ENCODE measurements at places on chromosomes 12 and 14.

DNA sequence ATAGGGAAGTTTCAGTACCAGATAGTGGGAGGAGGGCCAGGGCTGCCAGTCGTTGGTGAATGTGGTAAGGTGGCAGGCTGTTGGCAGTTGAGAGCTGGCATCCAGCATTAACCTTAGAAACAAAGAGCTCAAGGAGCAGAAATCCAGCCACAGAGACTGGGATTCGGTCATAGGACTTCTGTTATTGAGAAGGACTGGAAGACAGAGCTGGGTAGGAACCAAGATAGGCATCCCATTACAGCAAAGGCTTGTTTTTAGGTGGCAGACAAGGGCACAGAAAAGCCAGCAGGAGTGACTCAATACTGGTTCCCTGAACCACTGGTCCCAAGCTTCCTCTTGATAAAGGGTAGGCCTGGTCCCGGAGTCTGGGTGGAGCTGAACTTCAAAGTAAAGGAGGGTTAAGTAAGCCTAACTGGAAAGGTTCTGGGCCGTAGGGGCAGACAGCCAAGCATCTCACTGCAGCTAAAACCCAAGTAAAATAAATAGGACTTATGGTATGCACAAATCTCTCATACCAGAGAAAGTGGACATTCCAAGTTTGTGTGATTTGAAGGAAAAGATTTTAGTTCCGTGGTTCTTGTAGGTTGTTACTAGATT lies 147.9 kb downstream of the ETV6 start:
- peak; percentile 80 for DNase-seq

DNA sequence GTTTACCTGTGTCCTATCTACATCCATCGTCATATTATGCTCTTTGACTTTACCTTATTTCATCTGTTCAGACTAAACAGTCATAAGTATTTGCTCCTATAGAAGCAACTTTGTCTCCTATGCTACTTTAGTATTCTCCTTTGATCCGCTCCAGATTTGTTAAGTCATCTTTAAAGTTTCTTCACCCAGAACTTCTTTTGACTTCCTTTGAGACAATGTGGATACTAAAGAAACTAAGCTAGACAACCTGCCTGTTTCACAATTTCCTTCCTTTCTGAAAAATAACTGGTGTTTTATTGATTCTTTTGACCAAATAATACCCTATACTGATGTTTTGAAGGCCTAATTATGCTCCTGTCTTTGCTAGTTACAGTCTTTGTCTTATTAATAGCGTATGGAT lies 30.0 kb upstream of the LRRK2 start:
- no peak for DNase-seq

DNA sequence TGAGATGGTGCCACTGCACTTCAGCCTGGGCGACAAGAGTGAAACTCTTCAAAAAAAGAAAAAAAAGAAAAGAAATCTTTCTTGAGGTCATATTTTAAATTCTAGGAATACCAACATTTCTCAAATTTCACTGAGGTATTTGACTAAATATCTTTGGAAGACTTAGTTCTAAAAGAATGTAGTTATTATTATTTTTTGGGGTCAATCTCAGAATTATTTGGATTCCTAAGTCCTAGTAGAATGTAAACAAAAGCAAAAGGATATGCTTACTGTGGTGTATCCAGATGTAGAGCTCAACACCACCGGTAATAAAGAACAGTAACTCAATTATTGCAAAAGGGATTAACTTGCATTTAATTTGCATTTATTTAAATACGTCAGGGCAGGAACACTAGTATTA lies 25.0 kb downstream of the PRICKLE1 start:
- DNase-seq, result peak; percentile 31

- DNase-seq, result no peak
Observed at GRCh38 chr14:68041876-68042354, 222.3 kb downstream of the RAD51B start.

GRCh38 chr12:125674554-125675338 lies 609.5 kb downstream of the AACS start:
- no peak for DNase-seq

DNA sequence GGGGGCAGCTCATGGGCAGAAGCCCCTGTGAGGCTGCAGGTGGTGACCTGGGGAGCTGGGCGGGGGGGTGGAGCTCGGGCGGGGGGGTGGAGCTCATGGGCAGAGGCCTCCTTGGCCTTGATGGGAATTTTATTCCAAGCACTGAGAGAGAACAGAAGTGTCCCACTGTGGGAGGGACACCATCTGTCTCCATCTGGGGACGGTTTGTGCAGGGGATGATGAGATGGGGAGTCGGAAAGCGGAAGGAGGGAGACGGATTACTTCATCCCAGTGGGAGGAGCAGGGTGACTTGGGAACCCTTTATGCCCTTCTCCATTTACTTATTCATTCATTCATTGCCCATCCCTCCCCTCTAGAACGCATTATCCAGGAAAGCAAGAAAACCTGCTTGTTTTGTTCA lies 304.7 kb downstream of the ADGRD1 start:
- DNase-seq, result no peak

DNA sequence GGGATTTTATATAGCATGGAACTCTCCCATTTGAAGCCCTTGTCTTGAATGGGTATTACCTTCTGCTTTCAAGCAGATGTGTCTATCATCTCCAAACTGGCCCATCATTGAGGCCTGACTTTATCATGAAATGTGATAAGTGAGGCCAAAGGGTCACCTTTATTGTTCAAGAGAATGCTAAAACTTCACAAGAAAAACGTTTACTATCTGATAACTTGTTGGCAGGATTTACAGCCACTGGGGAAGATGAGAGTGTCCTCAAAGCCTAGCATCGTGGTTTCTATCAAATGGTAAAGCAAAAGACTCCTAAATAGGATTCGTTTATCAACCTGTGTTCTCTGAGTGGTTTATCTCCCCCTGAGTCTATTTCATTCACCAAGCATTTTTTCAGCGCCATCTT lies 62.0 kb upstream of the CLMN start:
- DNase-seq, result no peak

DNA sequence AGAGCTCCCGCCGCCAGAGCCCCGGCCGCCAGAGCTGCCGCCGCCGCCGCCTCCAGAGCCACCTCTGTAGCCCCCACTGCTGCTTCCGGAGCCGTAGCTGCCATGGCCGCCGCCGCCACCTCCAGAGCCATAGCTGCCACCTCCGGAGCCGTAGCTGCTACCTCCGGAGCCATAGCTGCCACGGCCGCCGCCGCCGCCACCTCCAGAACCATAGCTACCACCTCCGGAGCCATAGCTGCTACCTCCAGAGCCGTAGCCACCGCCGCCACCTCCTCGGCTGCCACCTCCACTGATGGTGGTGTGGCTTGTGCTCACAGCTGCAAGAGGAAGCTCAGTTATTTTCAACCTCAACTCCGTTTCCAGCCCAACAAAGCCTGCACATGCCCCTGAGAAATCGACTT lies 4.9 kb downstream of the KRT1 start:
- DNase-seq, result no peak

DNA sequence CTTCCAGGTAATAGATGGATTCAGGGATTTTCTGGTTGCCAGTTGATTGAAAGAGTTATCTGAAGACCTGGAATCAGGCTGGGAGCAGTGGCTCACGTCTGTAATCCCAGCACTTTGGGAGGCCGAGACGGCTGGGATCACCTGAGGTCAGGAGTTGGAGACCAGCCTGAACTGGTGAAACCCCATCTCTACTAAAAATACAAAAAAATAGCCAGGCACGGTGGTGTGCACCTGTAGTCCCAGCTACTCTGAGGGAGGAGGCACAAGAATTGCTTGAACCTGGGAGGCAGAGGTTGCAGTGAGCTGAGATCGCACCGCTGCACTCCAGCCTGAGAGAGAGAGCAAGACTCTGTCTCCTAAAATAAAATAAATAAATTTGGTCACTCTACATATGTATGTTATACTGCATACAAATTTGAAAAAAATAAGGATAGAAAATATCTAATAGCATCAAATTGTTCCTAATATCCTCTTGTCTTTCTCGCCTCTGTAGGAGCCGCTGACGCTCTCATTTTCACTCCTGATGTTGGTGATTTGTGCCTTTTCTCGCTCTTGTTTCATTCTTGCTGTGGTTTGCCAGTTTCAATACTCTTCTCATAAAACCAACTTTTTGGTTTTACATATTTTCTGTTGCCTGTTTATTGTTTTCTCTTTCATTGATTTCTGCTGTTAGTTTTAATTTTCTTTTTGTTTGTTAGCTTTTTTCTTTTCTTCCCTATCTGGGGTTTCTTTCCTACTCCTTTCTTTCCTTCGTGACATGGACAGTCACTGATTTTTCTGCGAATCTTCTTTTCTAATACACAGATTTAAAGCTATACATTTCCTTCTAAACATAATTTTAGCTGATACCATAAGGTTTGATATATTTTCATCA lies 23.8 kb upstream of the PLD4 start:
- DNase-seq, result no peak

GRCh38 chr12:124654666-124655047 lies 87.2 kb upstream of the NCOR2 start:
- DNase-seq, result no peak

GRCh38 chr12:90987101-90987500 lies 17.7 kb downstream of the EPYC start:
- DNase-seq, result peak; percentile 96

GRCh38 chr14:72213424-72213823 lies 281.2 kb downstream of the RGS6 start:
- no peak for DNase-seq

- no peak for DNase-seq
Observed at GRCh38 chr14:78345131-78345744, 175.1 kb downstream of the NRXN3 start.

DNA sequence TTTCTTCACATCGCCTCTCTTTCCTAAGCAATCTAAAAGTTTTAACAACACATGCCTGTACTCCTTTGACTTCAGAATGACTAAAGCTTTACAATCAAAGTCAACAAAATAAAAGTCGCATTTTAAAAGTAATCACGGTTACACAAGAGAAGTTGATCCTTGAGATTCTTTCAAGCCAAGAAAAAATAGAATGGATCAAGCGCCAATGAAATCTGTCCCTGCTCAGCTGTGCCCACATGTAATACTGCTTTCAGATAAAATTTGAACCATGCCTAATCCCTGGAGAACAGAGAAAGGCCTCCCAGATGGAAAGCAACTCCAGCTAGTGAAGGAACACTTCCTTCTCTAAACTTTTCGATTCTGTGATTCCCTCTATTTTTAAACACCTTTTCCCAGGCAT lies 113.1 kb downstream of the FBXL14 start:
- no peak for DNase-seq

- DNase-seq, result no peak
Observed at GRCh38 chr14:71713451-71713850, 218.8 kb upstream of the RGS6 start.

DNA sequence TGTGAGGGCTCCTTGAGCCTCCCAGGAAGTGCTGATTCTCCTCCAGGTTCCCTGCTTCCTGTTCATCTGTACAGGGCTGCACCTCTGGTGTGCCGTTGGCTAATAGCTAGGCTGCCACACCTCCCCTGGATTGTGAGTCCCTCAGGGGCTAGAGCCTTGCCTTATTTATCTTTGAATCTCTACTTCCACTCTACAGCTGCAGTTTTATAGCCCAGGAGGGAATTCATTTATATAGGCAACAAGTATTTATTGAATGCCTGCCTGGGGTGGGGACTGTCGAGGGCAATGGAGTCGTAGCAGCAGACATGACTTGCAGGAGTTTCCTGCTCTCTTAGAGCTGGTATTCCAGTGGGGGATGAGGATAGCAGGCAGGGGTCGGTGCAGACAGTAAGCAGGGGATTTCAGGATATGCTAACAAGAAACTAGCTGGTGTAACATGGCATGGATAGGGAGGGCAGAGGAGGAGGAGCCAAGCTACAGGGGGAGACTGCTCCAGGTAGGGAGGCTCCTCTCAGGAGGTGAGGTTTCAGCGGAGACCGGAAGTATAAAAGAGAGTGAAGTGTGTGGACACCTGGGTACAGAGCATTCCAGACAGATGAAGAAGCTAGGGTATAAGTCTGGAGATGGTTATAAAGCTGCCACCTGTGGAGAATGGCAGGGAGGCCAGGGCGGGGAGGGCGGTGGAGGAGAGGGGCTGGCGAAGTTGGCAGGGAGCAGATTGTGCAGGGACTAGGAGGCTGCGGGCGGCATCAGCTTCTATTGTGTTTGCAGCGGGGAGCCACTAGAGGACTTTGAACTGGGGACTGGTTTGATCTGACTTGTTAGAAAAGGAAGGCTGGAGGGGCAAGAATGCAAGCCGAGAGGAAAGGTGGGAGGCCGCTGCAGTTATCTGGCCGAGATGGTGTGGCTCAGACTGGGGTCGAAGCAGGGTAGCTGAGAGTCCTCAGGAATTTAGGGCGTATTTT lies 17.2 kb downstream of the USP30 start:
- no peak for DNase-seq

- DNase-seq, result no peak
Observed at GRCh38 chr12:127558361-127558760, 708.6 kb upstream of the TMEM132C start.

GRCh38 chr14:101410126-101410525 lies 151.2 kb upstream of the DIO3 start:
- no peak for DNase-seq

DNA sequence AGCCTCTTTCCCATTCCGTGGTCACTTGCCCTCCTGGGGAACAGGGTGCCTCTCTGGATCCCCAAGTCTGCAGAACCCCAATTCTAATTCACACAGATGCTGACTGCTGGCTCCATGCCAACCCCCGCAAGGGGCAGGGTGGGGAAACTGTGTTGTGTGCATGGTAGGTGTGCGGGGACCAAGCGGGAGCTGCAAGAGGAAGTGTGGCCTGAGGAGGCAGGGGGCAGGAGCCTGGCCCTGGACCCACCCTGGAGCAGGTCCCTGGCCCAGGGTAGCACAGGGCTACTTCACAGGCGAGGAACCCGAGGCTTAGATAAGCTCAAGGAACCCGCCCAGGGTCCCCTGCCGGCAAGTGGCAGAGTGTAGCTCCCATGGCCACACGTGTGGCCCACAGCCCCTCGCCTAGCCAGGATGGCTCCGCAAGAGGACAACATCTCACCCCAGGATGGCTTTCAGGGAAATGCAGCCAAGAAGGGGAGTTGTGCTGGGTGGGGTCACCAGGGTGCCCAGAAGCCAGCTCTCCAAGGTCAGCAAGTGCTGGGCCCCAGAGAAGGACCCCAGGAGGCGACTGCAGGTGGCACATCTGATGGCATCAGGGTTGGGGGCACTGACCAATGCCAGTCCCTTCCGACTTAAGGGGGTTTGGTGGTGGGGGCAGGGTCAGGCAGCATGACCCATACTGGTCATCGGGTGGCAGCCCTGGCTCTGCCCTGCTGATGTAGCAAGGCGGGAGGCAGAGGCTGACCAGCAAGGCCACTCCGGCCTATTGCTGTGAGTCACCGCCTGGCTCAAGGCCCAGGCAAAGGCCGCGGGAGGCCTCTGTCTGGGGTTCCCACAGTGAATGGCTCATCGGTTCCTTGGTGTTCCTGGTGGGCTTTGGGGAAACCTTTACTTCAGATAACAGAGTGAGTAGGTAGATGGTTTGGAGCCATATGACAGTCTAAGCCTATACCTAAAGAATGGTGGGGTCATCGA lies 37.3 kb upstream of the EML1 start:
- DNase-seq, result peak; percentile 93
